ENCODE measurements at places on chromosomes 13 and 19. TPM values are rescaled to one million over a fixed set of nuclear protein-coding genes. Genes with fewer than 3 reads are reported as not detected.

DNA sequence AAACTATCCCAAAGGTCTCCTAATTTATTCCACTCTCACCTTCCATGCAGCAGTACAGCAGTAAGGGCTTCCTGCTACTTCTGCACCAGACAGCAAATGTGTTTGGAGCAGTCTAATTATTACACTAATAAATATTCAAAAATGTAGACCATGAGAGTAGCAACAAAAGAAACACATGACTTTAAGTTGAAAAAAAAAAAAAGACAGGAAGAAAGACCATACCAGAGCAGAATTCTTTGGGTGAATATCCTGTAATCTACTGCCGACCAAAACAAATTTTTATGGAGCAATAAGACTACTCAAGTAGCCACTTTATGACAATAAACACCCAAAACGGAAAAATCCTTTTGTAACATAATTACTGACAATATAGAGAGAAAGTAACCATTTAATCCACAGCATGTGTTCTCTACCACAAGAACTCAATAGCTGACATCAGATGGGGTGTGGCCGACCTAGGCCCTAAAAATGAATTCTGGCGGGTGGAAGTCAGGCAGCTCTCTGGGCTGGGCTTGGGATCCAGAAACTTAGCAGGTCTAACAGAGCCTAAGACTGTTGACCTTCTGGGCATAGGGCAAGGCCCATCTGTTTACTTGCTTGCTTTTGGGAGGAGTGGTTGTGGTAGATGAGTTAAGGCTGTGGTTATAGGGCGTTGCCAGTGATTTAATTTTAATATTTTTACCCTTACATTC is 4.6 kb downstream of the KLF12 start:
- DNase-seq: peak; percentile 3

MISP3 gene
- total RNA-seq: 6.7 TPM

ARHGAP35 gene
- total RNA-seq: 104 TPM

GRCh38 chr13:35699825-35700510 is 223.5 kb upstream of the MAB21L1 start:
- no peak for DNase-seq

- DNase-seq: no peak
Observed at GRCh38 chr19:5030822-5031221, 61.9 kb downstream of the KDM4B start.

SCEL gene
- total RNA-seq: 32.5 TPM

- DNase-seq: no peak
Observed at GRCh38 chr13:34988330-34988791, 46.3 kb downstream of the NBEA start.

DNA sequence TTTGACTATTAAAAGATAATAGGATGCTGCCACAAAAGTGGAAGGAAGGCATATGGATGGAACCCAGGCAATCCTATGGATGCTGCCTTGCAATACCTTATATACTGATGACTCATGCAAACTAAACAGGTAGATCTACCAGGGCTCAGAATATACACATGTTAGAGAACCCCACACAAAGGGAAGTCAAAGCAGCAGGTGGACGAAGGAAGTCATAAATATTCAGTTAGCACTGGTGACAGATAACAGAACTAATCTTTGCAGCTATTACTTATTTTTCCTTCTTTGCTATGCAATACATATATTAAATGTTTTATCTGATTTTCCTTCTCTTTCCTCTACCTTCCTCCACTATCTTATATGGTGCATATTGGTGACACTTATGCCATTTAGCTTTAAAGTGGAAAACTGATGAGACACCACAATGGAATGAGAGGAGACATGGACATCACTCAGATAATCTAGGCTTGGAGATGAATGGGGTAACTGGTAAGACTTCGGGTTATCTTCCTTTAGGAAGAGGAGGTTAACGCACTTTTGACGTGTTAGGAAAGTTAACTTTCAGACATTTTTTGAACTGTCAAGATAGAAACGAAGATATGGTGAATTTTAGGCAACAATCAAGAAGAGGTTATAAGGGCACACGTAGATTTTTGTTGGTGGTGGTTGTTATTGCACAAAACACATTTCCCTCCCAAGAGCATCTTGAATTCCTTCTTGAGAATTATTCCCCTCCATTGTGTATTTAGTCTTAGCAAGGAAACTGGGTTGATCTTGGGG is 39.8 kb upstream of the MBNL2 start:
- no peak for DNase-seq

KLF12 gene
- total RNA-seq: 10.3 TPM

PGLYRP1 gene
- not detected for total RNA-seq

FOSB gene
- total RNA-seq: 7.9 TPM

SLC17A7 gene
- 0.68 TPM for total RNA-seq

IRGC gene
- not detected for total RNA-seq

C19orf67 gene
- total RNA-seq: not detected

DNA sequence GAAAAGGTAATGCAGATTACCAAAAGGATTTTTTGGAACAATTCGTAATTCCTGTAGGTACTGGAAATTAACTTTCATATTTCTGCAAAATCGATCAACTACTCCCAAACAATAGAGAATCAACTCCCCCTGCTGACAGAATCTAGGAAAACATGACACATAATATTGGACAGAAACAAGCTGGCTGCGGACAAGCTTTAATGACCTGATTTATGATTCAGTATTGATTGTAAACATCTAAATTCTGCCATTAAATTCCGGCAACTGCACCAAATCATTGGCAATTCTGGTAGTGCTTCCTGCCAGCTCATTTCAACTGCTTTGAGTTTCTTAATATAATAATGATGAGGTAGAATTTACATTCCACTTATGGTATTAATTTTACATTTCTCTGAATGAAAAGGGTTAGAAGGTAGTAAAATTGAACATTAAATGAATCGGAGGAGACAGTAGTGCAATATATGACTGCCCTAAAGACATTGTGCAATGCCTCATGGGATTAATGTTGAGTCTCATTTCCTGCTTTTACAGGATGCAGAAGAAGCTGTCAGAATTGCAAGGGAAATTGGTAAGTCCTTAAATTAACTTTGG is 146.5 kb downstream of the PCCA start:
- peak; percentile 6 for DNase-seq

DNA sequence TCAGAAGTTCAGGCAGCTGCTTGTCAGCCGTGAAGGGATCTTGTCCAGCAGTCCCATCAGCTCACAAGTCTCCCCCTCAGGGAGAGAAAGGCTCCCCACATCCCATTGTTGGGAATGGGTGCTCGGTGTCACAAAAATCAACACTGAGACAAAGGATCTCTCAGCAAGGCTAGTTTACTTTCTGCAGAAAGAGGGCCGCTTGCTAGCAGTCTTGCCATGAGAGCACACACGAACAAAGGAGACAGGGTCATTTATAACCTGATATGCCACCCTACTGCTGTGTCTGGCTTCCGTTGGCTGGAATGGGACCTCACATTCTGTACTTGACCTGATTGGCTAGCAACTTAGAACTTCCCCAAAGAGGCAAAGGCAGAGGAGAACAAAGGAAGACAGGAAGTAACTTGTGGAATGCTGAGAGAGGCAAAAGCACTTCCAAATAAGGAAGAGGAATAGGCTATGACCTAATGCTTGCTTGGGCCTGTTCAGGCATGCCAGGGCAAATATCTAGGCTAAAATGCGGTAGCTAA is 8.7 kb upstream of the IGFL3 start:
- peak; percentile 70 for DNase-seq

- DNase-seq: no peak
Observed at GRCh38 chr13:29543230-29544215, 52.0 kb downstream of the SLC7A1 start.

DNA sequence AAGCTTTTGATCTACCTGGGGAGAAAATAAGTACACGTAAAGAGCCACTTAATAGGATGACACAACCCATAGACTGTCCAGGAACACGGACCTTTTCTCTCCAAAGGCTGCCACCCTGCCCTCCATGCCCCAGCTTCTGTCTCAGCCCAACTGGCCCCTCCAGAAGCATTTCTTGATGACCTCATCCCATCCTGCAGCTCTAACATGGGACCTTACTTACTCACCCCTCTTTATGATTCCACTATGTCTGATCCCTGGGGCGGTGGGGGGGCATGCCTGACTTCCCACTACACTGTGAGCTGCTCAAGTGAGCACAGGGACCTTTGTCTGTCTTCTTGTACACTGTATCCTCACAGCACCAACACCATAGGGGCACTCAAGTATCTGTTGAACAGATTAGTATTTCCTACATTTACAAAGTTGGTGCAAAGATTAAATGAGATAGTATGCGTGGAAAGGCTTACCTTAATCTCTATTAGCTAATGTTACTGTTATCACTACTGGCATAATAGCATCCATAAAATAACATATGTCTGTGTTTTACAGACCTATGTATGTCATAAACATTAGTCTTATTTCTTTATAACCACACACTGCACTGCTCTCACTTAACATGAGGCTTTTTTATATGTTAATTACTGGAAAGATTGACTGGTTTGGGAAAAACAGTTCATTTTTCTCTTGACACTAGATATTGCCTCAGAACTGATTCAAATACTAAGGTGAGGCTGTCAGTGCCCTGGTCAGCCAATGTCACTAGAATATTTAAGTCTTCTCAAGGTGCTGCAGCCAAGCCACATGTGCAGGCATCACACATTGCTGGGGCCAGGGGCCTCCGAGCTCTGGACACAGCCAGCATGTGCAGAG is 100.9 kb downstream of the FOXO1 start:
- no peak for DNase-seq

PALM gene
- 1.8 TPM for total RNA-seq

DNA sequence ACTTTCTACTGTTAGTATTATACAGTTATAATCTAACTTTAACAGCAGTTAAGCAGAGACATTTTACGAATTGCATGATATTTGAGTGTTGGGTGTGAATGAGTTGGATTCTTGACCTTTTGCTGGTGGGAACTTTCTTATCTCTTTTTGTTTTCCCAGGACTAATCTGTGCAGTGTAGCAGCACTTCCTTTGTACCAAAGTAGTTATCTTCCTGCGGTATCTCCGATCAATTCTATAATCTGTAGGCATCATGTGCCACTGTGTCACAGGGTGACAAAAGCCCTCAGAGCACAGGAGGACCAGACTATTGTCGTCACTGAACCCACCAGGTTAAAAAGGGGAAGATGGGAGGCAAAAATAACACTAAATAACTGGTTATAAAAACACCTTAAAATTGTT is 823.5 kb downstream of the GPC5 start:
- DNase-seq: no peak

- no peak for DNase-seq
Observed at GRCh38 chr19:10830931-10831779, 4.9 kb downstream of the TMED1 start.

DNA sequence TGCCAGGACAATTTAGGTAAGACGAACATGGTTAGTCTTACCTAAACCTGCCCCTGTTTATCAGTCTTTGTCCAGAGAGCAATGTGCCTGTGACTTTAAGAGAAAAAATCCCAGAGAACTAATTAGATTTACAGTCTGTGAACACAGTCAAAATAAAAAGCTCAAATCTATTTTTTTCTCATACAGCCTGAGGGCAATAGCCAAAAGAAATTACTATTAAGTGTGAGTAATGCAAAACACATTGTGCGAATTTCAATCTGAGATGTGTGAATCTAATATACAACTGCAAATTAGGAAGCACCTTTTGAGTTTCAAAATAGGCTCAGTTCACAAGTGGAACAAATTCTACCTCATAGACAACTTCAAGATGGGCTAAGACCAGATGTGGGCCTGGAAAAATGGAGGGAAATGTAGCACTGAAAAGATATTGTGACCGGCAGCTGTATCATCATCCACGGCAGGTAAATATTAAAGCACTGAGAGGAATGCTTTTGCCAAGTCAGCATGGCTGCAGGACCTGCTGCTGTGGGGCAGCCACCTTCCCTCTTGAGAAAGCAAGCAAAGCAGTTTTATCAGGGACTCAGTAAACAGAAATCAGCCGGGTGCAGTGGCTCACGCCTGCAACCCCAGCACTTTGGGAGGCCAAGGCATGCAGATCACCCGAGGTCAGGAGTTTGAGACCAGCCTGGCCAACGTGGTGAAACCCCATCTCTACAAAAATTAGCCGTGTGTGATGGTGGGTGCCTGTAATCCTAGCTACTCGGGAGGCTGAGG is 114.8 kb downstream of the KATNAL1 start:
- no peak for DNase-seq

GRCh38 chr19:41994521-41994971 is 516 bp upstream of the ATP1A3 start:
- no peak for DNase-seq
